ENCODE measurements at places on chromosomes 6 and 20.

GRCh38 chr6:37517411-37517812 is 17.7 kb upstream of the CCDC167 start:
- no peak for DNase-seq

DNA sequence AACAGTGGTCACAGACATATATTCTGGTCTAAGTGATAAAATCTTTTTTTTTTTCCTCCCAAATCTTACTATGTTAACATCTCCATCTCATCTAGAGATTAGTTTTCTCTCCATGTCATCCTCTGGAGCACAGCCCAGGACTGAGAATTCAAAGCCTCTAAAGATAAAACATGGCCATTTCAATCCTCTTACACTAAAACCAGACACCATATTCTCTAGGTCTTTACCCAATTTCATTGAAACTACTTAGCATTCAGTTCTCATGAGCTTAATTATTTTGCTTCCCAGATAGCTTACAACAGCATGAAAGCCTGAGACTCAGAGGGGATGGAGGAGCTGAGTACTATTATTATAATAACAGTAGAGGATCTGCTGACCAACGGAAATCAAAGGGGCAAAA is 92.7 kb downstream of the FARS2 start:
- DNase-seq = no peak

DNA sequence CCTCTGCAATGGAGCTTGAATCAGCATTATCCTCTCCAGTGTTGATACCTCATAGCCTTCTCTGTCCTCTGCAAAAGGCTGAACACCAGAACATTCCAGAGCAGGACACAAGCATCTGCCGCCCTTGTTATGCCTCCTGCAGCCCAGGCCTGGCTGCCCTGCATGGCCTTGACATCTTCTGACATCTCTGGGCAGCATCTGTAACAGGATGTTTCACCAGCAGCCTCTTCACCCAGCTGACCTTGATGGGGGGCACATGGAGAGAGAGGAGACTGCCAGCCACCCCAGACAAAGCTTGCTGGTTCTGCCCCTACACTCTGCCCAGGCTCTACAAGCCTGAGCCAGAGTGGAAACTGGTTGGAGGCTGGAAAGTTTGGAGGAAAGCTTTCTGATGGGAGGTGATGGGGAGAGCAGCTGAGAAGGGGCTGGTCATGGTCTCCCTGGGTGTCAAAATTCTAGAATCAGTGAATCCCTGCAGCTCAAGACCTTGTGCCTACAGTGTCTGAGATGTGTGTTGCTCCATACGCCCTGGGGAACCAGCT is 145.1 kb downstream of the MRPL14 start:
- DNase-seq = no peak

- no peak for DNase-seq
These were observed 36.3 kb downstream of the MTFR2 start for GRCh38 chr6:136213853-136214252.

DNA sequence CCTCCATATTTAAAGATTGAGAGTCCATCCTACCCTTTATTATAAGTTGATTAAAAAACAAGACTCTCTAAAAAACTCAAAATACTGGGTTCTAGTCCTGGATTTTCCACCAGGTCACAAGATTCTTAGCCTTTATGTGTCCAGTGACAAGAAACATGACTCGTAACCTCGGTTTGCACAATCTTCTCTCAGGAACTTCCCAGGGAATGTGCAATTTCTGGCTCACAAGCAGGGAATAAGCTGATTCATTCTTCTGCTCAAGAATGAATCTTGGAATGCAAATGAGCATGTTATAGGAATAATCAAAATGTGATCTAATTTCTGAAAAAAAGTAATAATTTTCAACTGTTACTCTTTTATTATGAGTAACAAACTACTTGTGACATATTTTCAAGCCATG is 45.1 kb downstream of the OGFRL1 start:
- peak; percentile 65 for DNase-seq

GRCh38 chr6:122623279-122623678 is 13.1 kb downstream of the PKIB start:
- no peak for DNase-seq

DNA sequence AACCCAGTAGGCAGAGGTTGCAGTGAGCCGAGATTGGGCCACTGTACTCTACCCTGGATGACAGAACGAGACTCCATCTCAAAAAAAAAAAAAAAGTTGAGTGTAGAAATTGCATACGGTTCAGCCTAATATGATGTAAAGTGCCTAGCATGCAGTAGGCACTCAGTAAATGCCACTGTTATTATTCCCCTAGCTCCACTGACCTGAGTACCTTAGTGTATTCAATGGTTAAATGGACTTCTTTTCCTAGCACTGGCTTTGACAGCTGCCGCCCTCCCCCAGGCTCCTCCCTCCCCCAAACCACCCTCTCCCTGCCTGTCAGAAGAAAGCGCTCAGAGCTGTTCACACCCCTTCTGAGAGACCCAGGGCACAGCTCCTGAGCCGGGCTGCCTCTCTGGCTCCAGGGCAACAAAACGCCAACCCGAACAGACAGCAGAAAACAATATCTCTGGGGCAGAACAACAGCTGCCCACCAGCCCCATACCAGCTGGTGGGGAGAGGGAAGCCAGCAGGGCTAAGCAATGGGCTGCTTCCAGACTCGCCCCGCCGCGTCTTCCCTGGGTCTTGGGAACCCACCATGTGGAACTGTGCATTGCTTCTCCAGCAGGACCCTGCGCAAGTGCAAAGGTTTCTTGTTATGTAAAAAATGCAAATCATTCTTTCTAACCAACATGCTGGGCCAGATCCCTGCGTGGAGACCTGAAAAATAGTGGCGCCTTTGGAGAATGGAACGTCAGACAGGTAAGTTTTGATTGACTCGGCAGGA is 4.5 kb downstream of the CPNE5 start:
- DNase-seq = no peak

GRCh38 chr20:9109566-9109965 is 40.7 kb downstream of the PLCB4 start:
- DNase-seq = no peak

GRCh38 chr6:30857549-30857948 is 26.8 kb upstream of the DDR1 start:
- no peak for DNase-seq

GRCh38 chr20:59939052-59939878 is 840 bp downstream of the PPP1R3D start:
- no peak for DNase-seq

DNA sequence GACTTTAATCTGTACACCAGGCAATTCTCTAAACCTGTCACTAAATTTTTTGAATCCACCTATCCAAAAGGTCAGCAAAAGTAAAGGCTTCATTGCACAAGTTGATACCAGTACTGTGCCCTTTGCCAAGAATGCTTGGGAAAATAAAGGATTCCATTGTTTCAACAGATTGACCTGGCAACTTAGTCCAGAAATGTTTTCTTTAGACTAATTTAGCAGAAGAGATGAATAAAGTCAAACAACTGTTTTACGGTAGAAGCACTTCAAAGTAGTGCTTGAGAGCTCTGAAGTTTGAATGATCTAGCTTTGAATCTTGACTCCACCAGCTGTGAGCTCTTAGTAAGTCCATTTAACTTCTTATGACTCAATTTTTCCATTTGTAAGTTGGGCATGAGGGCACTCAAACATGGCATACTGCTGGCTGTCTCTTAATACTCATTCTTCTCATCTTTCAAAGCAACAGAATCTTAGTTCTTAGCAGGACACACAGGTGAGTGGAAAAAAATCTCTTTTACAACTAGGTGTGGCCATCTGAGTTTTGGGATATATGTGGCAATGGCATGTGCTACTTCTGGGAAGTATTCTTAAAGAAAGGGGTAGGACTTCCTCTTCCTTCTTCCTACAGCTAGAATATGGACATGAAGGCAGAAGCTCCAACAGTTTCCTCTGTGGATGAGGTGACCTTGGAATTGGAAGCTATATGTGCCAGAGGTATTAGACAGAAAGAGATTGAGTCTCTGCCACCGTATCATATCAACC is 55.9 kb upstream of the LOC128125822 start:
- DNase-seq = peak; percentile 86

DNA sequence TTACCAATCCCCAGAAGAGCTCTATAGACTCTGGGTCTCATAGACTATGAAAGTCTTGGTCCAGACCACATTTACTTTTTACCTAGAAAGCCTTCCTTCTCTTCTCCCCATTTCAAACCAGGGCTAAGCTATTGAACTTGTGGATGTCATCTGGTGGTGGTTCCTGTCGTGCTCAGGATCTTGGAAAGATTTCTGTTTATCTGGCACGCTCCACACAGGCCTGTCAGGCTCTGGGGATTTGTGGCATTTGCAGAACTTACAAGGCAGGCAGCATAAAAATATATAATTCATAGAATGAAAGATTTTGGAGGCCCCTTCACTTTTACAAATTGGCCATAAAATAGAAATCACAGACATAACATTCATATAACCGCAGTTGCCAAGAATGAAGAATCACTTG is 188.1 kb downstream of the UST start:
- no peak for DNase-seq

DNA sequence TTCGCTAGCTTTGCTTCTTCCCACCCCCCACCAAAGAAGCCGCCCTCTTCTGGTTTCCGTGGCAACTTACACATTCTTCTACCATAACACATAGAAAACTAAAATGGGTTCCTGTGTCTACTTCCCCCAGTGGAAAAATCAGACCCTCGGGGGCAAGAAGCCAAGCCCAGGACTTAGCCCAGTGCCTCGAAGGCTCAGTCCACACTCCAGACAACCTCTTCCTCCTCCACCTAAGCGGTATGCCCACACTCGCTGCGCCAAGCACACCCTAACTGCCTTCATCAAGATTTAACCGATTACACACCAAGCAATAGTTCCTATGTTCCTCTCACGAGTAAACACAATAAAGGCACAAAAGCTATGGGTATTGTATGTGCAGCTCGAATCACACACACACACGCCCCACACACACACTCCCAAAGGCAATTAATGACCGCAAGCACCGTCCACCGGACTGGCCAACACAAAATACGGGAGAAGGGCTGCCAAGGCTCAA is 537 bp downstream of the PPIL4 start:
- DNase-seq = peak; percentile 42

GRCh38 chr20:38106461-38106860 is 58.6 kb downstream of the TGM2 start:
- DNase-seq = no peak

- no peak for DNase-seq
These were observed 9.8 kb upstream of the ZBP1 start for GRCh38 chr20:57630061-57630460.

DNA sequence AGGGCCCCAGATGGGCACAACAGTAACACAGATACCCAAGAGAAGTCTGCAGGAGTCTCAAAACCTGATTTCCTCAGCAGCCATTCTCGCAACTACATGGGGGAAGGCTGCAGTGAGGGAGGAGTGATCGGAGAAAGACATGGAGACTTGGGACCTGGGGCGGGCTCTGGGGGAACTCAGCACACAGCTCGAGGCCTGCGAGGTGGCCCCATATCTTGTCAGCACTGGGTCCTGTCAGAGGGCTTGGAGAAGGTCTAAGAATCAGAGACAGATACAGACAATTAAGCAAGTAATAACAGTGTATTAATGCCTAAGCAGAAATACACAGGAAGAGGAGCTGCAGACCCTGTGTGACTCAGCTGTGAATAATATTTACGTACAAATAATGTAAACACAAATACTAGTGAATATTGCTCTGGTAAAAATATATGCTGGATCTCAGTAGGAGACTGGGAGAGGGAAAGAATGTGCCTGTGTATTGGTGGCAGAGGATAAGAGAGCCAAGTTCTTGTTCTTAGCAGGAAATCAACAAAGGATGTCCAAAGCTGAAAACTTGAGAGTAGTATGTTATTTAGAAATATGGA is 336.2 kb downstream of the ZFAND3 start:
- no peak for DNase-seq

DNA sequence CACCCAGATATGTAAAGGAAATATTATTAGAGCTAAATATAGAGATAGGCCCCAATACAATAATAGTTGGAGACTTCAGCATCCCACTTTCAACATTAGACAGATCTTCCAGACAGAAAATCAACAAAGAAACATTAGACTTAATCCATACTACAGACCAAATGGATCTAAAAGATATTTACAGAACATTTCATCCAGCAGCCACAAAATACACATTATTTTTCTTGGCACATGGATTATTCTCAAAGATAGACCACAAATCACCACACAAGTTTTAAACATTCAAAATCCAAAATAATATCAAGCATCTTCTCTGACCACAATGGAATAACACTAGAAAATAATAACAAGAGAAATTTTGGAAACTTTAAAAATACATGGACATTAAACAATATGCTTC is 1159.1 kb upstream of the CITED2 start:
- DNase-seq = no peak

- no peak for DNase-seq
These were observed 242.5 kb upstream of the KCNG1 start for GRCh38 chr20:51265361-51265760.

- no peak for DNase-seq
These were observed 12.5 kb downstream of the GZF1 start for GRCh38 chr20:23374441-23374840.

DNA sequence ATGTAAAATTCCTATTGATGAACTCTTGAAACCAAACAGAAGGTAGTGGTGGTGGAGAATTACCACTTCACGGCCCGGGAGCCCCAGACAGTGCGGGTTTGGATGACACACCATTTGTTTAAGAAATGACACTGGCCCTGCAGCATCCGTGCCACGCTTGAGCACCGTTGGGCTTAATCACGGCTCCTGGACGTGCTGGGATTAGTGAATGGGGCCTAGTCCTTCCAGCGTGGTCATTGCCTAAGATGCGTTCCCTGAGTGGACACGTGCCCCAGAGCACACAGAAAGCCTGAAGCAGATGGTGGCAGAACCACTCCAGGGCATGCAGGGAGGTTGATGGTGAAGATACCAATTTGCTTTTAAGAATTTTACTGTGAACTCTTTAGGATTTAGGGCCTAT is 14.5 kb downstream of the STX16 start:
- no peak for DNase-seq

- DNase-seq = no peak
These were observed 463.7 kb downstream of the CDC5L start for GRCh38 chr6:44851176-44851575.

GRCh38 chr6:162999575-163000285 is 272.0 kb downstream of the PACRG start:
- no peak for DNase-seq

DNA sequence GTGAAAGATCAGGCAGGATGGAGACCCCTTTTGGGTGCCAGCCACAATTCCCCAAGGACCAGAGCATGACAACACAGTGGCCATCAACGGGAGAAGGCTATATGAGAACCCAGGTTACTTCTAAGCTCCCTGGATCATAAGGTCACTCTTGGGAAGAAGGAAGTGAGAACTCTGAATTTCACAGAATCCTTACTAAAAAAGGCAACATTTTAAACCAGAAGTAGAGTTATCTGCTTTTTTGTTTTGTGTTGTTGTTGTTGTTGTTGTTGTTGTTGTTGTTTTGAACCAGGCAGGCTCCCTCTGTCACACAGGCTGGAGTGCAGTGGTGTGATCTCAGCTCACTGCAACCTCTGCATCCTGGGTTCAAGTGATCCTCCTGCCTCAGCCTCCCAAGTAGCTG is 107.4 kb upstream of the TNFAIP3 start:
- DNase-seq = no peak

GRCh38 chr6:26223228-26223627 is 136.0 kb downstream of the HFE start:
- DNase-seq = peak; percentile 36

- no peak for DNase-seq
These were observed at the start of gene OPRM1 for GRCh38 chr6:154039231-154039842. TSS of gene OPRM1 (plus strand) at chr6:154039240. CDS start at chr6:154039545, 305 bp downstream.

GRCh38 chr6:119110601-119111548 is 32.4 kb upstream of the FAM184A start:
- no peak for DNase-seq

GRCh38 chr20:61521687-61522420 is 269.8 kb downstream of the CDH4 start:
- DNase-seq = no peak

GRCh38 chr20:49916146-49917002 is 1.0 kb upstream of the SPATA2 start:
- peak; percentile 75 for DNase-seq
